ENCODE measurements at places on chromosomes 16 and 17. TPM values are rescaled to one million over a fixed set of nuclear protein-coding genes. Genes with fewer than 3 reads are reported as not detected.

MMP15 gene
- 0.84 TPM for total RNA-seq

DNA sequence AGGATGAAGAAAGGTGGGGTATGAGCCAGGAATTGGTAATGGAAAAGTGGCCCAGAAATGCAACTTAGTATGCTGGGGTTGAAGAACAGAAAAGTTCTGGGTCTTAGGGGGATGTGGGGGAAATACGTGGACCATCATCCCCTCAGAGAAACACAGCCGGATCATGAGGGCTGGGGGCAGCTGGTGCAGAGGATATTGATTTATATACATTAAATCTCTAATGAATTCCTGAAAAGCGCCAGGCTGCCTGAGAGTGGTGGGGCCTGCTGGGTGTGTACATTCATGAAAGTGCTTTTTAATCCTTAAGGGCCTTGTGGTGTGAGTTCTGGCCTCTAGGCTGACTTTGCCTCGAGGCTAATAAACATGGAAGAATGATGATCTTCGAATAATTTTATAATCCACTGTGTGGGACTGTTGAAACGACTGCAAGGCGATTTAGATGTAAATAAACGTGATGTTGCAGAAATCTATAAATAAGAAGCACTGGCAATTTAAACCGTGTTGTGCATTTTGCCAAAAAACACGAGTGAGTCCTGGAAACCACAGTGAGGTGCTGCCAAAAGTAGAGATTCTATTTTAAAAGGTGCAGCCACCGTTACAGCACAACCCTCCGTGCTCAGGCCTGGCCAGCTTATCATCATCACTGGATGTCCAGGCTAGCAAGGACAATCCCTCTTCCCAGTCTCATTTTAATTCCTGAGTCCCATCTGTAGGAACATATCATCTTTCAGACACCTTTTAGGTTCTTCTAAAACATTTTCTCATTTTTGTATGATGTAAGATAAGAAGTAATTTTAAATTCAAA lies 32.1 kb downstream of the PRKAR1A start:
- no peak for DNase-seq

DNA sequence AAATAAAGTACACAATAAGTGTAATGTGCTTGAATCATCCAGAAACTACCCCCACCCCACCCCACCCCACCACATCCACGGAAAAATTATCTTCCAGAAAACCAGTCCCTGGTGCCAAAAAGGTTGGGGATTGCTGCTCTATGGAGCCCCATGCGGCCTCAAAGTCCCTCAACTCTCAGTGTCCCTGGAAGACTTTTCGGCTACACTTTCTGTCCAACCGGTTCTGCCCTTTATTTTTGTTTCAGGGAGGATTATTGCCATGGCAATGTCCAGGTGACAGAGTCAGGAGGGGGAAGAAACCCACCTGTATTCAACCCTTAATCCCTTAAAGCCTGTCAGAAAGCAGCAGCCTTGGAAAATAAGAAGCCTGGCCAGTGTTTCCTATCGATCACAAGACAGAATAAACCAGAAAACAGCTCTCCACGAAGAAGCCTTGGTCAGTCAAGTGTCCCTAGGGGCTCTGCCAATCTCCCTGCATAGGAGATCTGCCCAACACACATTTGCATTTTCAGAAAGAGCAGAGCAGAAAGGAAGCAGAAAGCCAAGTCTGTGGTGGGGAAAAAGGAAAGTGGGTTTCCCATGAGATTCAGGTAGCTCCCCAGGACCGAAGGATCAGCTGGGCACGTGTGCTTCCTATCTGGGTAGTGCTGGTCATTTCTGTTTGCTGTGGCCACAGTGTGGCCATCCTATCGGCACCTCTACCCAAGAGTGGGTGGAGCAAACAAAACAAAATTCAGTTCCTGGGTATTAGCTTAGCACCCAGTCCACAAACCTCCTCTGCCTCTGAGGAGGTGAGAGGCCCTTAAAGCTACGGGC lies 342.7 kb downstream of the SOX9 start:
- no peak for DNase-seq

TCAP gene
- 1.5 TPM for total RNA-seq

GRCh38 chr17:78892062-78892456 lies 10.9 kb downstream of the CEP295NL start:
- no peak for DNase-seq

SPATA33 gene
- 12.1 TPM for total RNA-seq

DNA sequence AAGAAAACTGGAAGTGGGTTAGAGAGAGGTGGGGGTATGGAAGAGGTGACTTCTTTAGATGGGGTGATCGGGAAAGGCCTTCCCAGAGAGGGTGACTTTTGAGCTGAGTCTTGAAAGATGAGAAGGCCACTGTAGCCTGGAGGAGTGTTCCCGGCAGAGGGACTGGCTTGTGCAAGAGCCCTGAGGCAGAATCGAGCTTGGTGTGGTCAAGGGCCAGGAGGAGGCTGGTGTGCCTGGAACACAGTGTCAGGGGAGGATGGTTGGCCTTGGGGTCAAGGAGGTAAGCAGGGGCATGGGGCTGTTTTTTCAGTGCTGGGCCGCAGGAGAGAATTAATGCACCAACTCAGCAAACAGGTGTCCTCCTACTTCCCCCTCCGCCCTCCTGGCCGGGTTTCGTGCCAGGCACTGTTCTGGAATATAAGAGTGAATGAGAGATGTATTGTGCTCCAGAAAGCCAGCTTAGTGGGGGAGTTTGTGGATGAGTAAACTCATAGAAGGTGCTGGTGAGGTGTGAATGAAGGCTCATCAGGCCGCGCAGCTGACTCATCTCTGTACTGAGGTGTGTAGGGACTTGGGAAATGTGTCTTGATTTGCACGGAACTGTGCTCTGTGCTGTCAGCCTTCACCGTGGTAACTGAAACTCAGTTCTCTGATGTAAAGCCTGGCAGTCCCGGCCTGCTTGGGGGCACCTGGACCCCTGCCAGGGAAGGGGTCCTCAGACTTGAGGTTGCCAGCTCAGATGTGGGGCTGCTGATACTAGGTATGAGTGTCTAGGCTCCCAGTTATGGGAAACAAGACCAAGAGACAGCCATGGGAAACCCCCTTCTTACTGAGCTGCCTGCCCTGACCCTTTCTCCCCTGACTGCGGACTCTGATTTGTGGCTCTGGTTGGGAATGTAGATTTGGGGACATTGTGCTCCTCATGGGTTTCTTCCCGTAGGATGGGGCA lies 15.3 kb downstream of the KSR1 start:
- DNase-seq, result peak; percentile 90

WNT9B gene
- total RNA-seq, result not detected

TP53TG3F gene
- not detected for total RNA-seq

DNA sequence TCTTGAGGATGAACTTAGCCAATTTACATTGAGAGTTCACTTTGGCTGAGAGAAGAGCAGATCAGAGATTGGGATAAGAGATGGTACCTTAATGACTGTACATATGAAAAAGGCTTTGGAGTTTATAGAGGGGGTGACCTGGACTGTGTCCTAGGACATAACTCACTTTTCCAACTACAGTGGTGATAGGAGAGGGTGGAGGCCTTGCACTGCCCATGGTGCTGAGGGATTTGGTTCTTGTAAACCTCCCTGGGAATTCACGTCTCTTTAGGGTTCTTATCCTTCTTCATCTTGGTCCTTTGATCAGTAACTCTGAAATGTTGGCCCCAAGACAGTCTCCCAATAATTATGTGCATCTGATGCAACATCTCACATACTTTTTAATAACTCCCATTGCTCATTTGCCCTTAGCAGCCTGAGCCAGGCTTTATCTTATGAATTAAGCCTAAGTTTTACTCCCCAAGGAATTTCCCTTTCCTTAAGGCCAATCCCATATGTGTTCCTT lies at the start of gene OR4D1:
Gene OR4D1, plus strand, starts transcription at position 455 of the 505 bp plus-strand sequence. CDS start 6,770 bp downstream, outside the sequence.
- DNase-seq, result no peak

ITGAD gene
- 0.05 TPM for total RNA-seq

KRT16 gene
- total RNA-seq, result not detected

All from activated T-cell treated with anti-CD3 and anti-CD28 coated beads, Interleukin-2, amount 50 U/mL, for 72 hours (primary cell).